ENCODE measurements at places on chromosomes 3 and 15. TPM values are rescaled to one million over a fixed set of nuclear protein-coding genes. Genes with fewer than 3 reads are reported as not detected.

Gene PHLDB2
- total RNA-seq = 47.4 TPM

Gene PCLAF
- 44.9 TPM for total RNA-seq

Gene EIF1B
- 13.9 TPM for total RNA-seq

Gene NOX5
- total RNA-seq = 0.25 TPM

Gene BOC
- 16.6 TPM for total RNA-seq
